Fibroblast of skin of right quadriceps (primary cell): ENCODE measurements at places on chromosomes 5 and 9.
A peak's percentile ranks its signal among the peaks of the same experiment; 100 is the strongest.

DNA sequence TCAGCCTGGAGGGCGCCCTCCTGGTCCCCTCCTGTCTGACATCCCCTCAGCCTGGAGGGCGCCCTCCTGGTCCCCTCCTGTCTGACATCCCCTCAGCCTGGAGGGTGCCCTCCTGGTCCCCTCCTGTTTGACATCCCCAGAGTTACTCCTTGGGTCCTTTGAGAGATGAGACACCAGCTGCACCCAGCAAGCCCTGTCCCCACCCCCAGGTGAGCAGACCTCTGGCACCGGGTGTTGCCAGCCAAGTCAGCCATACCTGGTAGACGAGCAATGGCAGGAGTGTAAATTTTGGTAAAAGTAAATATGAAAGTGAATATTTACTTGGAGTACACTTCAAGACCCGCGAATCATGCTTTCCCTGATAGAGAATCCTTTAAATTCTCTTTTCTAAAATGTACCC lies 25.4 kb downstream of the EXOC3 start:
- DNase-seq: no peak

DNA sequence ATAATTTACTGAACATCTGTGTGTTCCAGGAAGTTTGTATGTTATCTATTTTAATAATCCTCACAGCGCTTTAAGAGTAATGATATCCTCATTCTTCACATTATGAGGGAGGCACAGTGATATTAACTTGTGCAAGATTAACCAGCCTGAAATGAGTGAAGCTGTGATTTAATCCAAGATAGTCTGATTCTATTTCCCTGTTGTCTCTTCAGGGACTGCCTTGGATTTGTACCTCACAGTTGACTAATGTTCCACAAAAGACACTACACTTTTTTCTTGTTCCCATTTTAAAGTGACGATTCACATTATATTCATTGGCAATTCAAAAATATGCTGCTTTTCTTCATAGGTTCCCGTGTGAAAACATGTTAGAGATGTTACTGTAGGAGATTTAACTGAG lies 125.3 kb upstream of the GNA14 start:
- no peak for DNase-seq

DNA sequence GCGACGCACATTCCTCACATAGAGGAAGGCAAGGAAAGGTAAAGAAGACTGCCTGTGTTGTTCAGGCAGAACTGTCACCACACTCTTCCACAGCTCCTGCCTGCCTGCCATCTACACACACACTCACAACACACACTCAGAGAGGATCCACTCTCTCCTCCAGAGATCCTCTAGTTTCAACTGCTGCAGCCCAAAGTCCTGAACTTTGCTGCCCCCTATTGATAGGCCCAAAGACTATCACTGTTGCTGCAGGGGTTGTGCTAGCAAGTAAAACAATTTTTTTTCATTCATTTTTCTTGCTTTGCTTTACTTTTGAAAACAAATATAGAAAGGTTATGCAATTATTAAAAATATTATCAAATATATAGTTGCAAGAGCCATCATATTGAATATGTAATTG lies 5.9 kb upstream of the CFAP90 start:
- DNase-seq: no peak

- DNase-seq: no peak
Observed at GRCh38 chr9:117395151-117395650, 19.7 kb downstream of the ASTN2 start.

DNA sequence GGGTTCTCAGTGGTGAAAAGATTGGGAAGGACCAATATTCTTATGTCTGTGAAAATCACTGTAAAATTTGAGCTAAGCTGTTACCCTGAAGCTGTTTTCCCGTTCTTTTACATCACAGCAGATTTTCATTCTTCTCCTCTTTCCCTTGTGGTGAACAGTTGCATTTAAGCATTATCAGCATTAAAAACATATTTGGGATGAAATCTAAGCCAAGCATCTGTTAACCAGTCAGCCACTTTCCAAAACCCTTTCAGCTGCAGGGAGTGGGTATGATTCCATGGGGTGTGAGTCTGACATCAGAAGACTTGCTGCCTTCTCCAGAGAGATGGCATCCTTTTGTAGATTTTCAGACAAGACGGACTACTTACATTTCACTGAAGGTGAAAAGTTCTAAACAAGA lies 97.2 kb downstream of the TRIO start:
- DNase-seq: peak; percentile 65

- DNase-seq: no peak
Observed at GRCh38 chr5:4987431-4987830, 152.7 kb upstream of the ADAMTS16 start.

DNA sequence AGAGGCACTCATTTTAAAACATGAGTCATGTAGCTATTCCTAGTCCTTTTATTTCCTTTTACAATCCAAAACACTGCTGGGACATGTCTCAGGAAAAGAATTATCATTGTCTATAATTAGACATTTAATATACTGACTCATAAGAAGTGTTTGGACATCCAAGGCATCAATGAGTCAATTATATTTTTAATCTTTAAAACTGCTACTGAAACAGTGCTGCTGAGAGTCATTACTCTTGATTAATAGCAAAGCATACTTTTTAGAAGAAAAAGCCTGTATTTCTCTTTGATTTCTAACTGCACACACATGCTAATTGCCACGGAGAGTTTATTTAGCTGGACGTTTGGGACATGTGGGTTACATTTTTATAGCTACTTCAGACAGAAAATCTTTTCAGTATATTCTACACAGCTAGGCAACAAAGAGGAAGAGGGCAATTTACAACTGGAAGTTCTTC lies 1249.0 kb upstream of the CDH18 start:
- peak; percentile 82 for DNase-seq

DNA sequence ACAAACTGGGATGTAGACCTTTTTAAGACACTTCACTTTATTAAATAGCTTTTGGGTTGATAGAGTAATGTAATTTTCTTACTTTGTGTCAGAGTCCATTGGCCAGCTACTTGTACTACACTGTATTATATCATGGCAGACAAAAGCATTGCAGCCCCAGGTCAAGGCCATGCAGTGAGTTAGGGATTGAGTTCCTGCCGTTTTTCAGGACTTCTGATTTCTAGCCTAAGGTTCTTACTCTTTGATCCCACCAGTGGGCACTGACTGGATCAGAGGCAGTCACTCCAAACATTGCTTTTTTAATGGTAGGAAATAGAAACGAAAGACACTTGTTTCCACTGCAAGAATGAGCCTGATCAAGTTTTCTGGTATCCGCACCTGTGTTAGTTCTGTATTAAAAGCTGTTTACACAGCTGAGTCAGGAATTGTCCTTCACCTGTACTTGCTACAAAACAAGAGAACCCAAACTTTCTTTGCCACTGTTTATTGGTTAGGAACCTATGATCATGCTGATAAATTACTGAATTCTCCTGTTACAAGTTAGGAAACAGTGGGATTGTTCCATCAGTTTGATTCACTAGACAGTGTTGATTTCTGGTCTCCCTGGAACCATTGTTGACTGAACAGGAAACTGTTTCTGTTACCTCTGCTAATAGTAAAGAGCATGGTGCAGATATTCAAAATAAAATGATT lies 22.1 kb downstream of the LRRC70 start:
- DNase-seq: no peak

GRCh38 chr9:16718952-16719351 lies 151.5 kb downstream of the BNC2 start:
- no peak for DNase-seq
